ENCODE measurements at places on chromosomes 16 and 17.

DNA sequence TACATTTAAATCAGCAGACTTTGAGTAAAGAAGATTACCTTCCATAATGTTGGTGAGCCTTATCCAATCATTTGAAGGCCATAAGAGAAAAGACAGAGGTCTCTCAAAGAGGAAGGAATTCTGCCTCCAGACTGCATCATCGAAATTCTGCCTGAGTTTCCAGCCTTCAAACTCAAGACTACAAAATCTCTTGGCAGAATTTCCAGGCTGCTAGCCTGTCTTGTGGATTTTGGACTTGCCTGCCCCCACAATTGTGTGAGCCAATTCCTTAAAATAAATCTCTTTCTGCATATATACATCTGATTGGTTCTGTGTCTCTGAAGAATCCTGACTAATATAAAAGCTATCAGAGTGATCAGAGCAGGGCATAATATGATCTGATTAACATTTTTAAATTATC is 216.6 kb upstream of the CPHXL start:
- no peak for DNase-seq

GRCh38 chr17:6546069-6546718 is 10.2 kb downstream of the PITPNM3 start:
- no peak for DNase-seq

DNA sequence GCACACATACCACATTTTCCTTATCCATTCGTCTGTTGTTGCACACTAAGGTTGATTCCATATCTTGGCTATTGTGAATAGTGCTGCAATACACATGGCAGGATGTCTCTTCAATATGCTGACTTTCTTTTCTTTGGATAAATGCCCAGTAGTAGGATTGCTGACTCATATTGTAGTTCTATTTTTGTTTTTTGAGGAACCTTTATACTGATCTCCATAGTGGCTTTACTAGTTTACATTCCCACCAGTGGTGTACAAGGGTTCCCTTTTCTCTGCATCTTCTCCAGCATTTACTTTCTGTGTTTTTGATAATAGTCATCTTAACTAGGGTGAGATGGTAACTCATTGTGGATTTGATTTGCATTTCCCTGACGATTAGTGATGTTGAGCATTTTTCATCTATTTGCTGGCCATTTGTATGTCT is 118.1 kb downstream of the STXBP4 start:
- DNase-seq: no peak

GRCh38 chr16:70747703-70748631 is 53.0 kb downstream of the VAC14 start:
- no peak for DNase-seq

GRCh38 chr16:26133416-26134093 is 441.8 kb downstream of the HS3ST4 start:
- no peak for DNase-seq

GRCh38 chr16:15055141-15056053 is 477 bp downstream of the NTAN1 start:
- DNase-seq: peak; percentile 75

DNA sequence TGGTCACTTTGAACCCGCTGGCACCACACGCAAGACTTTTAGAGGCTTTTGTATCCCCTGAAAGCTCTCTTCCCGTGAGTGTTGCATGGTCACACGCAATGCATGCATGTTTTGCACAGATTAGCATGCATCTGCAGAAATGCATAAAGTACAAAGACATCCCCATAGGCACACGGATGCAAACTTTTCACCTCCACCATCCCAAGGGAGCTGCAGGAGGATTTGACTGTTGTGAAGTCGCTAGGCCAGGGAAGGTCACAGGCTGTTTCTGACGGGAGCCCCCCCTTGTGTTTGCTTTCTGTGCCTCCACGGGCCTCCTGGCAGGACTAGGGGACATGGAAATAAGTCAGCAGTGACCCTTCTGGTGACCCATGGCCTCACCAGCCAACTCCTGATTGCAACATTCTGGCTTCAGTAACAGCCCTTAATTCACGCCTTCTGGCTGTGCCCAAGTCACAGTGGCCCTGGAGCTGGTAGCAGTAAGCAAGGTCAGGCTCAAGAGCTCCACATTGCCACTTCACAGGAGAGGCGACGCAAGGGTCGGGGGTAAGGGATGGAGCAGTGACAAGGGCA is 45.1 kb downstream of the SOX9 start:
- DNase-seq: no peak

- DNase-seq: no peak
Observed at GRCh38 chr17:62791767-62792446, 16.2 kb downstream of the MARCHF10 start.

- DNase-seq: no peak
Observed at GRCh38 chr16:74657870-74658642, 8.6 kb downstream of the RFWD3 start.

GRCh38 chr17:50026046-50026675 is 29.7 kb upstream of the ITGA3 start:
- no peak for DNase-seq

GRCh38 chr17:728911-729310 is 3.5 kb upstream of the TLCD3A start:
- no peak for DNase-seq

- DNase-seq: no peak
Observed at GRCh38 chr16:62208934-62209333, 172.7 kb upstream of the CDH8 start.

- peak; percentile 52 for DNase-seq
Observed at GRCh38 chr17:73232587-73233373, 28.9 kb downstream of the CPSF4L start.

- DNase-seq: no peak
Observed at GRCh38 chr17:63706336-63707082, 6.6 kb upstream of the LIMD2 start.

DNA sequence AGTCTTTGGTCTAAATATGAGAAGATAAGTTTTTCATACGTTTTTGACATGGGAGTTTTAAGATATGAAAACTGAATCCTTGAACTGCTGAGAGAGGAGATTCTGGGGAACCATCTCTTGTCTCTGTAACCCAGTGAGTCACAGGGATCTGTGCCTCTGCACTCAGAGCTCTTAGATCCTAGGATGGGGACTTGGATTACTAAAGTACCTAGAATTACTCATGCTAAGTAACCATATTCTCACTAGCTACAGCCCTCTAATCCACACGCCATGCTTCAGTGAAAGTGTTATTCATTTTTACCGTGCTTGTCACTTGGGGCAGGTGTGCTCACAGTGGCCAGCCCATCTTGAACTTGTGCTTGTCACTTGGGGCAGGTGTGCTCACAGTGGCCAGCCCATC is 2.0 kb downstream of the MRM3 start:
- no peak for DNase-seq

DNA sequence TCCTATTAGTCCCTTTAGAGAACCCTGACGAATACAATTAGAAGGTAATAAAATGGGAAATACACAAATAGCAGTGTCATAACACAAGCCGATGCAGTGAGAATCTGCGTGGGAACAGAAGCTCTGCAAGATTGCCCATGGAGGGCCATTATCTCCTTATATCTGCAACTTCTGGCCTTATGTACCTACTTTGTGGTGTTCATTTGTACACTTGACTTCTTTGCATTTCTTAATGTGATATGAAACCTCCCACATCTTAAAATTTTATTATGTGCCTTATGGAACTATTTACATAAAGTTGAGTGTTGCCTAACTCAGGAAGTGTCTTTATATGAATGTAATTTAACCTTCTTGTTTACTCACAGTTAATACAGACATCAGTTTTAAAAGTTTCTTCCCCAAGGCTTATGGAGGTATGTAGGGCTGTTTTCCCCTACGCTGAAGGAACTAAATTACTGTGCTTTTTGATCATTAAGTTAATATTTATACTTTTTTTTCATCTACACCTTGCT is 10.1 kb upstream of the TANC2 start:
- no peak for DNase-seq

- DNase-seq: no peak
Observed at GRCh38 chr17:77857613-77858012, 100.9 kb upstream of the TNRC6C start.

- DNase-seq: no peak
Observed at GRCh38 chr17:81993729-81994592, 16.5 kb downstream of the ASPSCR1 start.

DNA sequence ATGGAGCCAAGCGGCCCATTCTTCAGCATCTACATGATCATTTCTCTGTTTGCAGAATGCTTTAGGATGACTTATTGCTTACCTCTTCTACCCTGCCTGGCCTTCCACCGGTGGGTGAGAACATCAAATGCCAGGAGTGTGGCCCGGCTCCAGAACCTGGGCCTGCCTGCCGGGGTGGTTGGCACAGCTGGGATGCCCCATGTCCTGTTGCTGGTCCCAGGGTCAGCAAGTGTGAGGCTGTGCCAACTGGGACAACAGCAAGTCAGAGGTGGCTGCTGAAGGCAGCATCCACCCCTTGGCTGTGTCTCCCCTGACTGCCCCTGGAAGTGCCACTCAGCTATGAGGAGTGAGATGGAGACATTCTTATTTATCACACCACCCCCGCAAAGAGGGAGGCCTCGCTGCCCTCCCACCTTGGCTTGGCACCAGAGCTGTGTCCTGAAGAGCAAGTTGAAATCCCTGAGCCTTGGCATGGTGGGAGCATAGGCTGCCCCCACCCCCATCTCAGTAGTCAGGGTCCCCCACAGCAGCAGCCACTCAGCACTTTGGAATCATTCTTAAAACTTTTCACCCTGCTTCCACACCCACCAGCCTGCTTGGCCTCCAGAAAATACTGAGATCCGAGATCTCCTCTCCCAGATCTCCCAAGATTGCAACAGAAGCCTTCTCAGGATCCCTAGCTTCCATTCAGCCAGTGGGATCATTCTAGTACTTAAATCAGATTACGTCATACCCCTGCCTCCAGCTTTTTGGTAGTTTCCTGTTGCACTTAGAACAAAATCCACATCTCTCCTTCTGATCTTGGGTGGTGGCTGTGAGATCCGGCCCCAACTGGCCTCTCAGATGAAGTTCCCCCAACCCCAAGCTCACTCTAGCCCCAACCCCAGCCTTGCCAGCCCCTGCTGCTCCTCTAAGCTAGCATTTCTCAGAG is 127.5 kb downstream of the SOCS1 start:
- no peak for DNase-seq

DNA sequence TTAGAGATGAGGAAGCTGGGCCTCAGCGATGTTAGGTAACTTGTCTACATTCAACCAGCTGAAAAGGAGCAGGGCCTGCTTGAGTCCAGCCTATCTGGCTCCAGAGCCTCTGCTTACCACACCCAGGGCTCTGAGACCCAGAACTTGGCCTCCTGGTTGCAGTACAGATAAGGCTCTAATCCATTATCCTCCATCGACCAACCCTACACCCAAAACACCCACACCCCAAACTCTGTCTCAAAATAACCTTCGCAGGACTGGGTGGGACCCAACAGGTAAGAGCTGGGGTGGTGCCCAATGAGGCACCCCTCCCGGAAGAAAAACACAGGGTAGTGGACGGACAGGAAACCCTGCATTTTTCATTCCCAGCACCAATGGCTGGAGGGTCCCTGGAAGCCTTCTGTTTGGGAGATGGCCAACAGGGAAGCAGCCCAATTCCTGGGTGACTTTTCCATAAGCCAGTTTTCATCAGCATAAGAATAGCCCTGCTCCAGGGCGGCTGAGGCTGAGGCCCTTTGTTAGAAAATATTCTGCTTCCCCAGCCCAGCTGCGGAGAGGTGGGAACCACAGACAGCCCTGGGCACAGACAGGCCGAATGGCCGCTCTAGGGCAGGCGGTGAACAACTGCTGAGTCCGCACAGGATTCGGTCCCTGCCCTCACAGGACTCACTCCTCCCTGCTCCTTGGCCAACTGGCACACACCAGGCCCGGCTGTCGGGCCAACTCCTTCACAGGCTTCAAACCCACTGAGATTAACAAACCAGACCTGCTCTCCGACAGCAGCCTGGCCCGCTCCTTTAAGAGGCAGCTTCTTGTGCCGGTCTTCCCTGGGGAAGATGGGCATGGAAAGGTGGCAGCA is 9.8 kb downstream of the SMIM5 start:
- DNase-seq: no peak

GRCh38 chr17:41813699-41814124 is 908 bp downstream of the FKBP10 start:
- DNase-seq: no peak

DNA sequence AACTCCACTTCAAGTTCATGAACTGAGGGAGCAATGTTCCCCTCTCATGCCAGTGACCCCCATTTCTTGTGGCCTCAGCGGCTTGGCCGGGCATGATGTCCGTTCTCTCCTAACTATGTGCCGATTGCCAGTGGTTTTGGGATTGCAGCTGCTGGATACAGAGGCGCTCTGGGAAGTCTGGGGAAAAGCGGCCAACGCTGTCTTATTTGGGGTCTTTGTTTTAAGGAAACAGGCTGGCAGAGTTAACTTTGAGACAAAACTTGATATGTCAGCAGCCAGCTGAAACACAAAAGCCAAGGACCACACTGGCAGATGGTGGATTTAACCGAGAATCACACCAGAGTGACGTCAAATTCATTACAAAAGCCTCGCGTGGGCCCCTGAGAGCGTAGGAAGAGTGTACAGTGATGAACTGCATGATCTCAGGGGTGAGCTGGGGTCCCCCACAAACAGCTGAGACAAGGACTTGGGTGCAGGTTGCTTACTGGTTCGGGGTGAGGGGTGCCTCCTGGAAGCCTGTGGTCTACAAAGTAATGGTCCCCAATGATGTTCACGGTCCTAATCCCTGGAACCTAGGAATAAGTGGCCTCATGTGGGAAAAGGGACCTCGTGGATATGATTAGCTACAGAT is 180.4 kb downstream of the IRF8 start:
- no peak for DNase-seq

- no peak for DNase-seq
Observed at GRCh38 chr16:12885742-12886141, 15.7 kb upstream of the SHISA9 start.
